HFF-Myc (cell line): ENCODE measurements at places on chromosomes 1 and 21.

- DNase-seq, result no peak
Observed at GRCh38 chr1:93992954-93993353, 83.7 kb upstream of the GCLM start.

DNA sequence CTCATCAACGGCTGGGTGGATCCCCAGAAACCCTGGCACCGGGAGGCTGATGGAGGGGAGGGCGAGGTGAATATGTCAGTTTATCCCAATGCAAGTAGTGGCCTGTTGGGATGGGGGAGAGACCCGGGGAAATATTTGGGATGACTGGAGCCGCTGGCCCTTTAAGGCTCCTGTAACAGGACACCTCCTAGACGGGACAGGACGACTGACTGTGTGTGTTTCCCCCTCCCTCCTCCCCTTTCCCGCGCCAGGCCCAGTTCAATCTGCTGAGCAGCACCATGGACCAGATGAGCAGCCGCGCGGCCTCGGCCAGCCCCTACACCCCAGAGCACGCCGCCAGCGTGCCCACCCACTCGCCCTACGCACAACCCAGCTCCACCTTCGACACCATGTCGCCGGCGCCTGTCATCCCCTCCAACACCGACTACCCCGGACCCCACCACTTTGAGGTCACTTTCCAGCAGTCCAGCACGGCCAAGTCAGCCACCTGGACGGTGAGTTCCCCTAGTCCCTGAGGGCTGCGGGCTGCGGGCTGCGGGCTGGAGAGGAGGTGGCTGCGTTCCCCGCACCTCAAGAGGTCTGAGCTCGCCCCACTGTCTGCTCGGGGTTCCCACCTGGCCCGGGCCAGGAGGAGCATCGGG, 44.8 kb upstream of the CCDC27 start:
- DNase-seq, result no peak

DNA sequence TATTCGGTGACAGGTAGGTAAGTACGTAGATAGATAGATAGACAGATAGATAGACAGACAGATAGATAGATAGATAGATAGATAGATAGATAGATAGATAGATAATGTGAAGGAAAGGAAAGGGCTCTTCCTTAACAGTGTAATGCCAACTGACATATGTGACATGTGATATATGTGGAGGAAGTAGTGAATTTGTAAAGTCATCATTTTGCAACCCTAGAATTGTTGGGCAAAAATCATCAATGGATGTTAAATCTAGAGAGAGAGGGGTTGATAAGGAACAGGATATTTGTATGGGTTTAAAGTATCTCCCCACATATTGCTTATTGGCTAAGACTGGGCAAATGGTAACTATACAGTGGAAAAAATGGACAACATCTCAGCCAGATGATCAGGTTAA, 166.6 kb downstream of the ROR1 start:
- DNase-seq, result no peak

- no peak for DNase-seq
Observed at GRCh38 chr1:218284377-218284916, 646 bp upstream of the RRP15 start.
